ENCODE measurements at places on chromosomes 5 and 9. TPM values are rescaled to one million over a fixed set of nuclear protein-coding genes. Genes with fewer than 3 reads are reported as not detected.

GRCh38 chr9:131997779-131998178 lies 81.9 kb downstream of the MED27 start:
- H3K4me3 ChIP-seq, result no peak overlapping the region
- no peak overlapping the region for H3K27ac ChIP-seq
- no peak for DNase-seq
- H3K36me3 ChIP-seq, result peaks cover 19% of the 10 kb centered on the region

- H3K27ac ChIP-seq, result no peak overlapping the region
- H3K4me1 ChIP-seq, result no peaks in the 10 kb centered on the region
- peaks cover 3% of the 10 kb centered on the region for H3K27me3 ChIP-seq
- DNase-seq, result no peak
- H3K4me3 ChIP-seq, result no peak overlapping the region
Measured at GRCh38 chr5:38045446-38045845, 205.6 kb upstream of the GDNF start.

- peak overlapping the region; percentile 87 for H3K4me3 ChIP-seq
- H3K4me1 ChIP-seq, result peaks cover 24% of the 10 kb centered on the region
- DNase-seq, result no peak
- H3K27ac ChIP-seq, result peak overlapping the region; percentile 64
Measured at GRCh38 chr5:131515348-131515747, 119.7 kb downstream of the RAPGEF6 start.

DNA sequence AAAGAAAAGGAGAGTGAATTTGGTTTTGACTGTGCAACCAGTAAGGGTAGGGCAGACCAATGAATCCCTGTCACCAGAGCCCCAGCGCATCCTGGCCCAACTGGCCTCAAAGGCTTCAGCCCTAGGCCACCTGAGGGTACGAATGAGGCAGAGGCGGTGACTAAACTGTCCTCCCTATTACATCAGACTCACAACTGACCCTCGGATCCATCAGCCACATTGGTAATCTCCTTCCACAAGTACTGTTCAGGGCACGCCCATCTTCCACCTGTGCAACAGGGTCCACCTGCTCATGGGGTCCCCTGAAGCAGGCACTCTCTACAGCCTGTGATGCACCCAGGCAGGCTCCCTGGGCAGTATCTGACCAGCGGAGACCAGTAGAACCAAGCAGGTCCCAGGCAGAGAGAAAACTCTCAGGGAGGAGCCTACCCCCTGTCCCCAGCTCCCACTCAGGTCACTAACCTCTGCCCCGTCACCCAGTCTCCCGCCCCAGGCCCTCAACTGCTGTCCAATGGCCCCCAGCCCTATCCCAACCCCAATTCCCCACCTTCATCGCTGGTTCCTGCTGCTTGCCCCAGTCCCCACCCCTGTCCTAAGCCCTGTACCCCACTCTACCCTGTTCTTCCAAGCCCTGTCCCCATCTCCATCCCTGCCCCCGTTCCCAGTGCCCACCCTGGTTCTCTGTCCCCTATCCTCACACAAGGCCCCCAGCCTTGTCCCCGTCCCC lies 904 bp downstream of the EDF1 start:
- H3K27ac ChIP-seq, result peak overlapping the region; percentile 85
- H3K27me3 ChIP-seq, result no peaks in the 10 kb centered on the region
- peak overlapping the region; percentile 90 for H3K4me3 ChIP-seq
- peaks cover 7% of the 10 kb centered on the region for H3K36me3 ChIP-seq
- peaks cover 14% of the 10 kb centered on the region for H3K4me1 ChIP-seq

TEK gene
- not detected for total RNA-seq

GRCh38 chr9:100072805-100073204 lies 26.0 kb downstream of the ERP44 start:
- H3K36me3 ChIP-seq, result peaks cover 22% of the 10 kb centered on the region
- H3K4me3 ChIP-seq, result no peak overlapping the region
- H3K27ac ChIP-seq, result no peak overlapping the region
- DNase-seq, result no peak
- H3K27me3 ChIP-seq, result no peaks in the 10 kb centered on the region
